ENCODE measurements at places on chromosomes 2 and 18.

- DNase-seq = no peak
Observed at GRCh38 chr18:58525517-58525916, 103.4 kb downstream of the ALPK2 start.

- DNase-seq = no peak
Observed at GRCh38 chr18:22411446-22411845, 6.3 kb downstream of the CTAGE1 start.

DNA sequence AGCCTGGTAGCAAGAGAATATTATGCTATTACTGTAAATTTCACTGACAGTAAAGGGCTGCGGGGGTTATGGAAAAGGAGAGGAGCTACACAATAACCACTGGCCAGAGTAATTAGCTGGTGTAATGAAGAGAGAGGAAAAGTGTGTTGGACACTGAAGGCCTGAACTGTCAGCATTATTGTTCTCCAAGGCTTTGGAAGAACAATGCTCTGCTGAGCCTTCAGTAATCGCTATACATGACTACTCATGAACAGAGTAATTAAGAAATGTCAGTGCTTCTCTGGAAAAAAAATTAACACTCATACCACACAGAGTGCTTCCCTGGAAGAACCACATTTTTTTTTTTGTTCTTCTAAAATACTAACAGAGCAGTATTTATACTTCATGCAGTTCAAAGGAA lies 931.3 kb downstream of the CPS1 start:
- no peak for DNase-seq

DNA sequence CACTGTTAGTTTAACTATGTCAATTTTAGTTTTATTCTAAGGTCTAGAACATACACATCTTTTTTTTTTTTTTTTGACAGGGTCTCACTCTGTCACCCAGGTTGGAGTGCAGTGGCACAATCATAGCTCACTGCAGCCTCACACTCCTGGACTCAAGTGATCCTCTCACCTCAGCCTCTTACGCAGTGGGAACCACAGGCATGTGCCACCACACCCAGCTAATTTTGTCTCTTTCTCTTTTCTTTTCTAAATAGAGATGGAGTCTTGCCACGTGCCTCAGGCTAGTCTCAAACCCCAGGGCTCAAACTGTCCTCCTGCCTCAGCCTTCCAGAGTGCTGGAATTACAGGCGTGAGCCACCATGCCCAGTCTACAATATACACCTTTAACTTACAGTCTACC lies 69.5 kb upstream of the CHRNA1 start:
- no peak for DNase-seq

- DNase-seq = no peak
Observed at GRCh38 chr2:199716807-199717586, 134.0 kb downstream of the FTCDNL1 start.

GRCh38 chr2:46096260-46096659 lies 200.9 kb upstream of the EPAS1 start:
- DNase-seq = no peak

DNA sequence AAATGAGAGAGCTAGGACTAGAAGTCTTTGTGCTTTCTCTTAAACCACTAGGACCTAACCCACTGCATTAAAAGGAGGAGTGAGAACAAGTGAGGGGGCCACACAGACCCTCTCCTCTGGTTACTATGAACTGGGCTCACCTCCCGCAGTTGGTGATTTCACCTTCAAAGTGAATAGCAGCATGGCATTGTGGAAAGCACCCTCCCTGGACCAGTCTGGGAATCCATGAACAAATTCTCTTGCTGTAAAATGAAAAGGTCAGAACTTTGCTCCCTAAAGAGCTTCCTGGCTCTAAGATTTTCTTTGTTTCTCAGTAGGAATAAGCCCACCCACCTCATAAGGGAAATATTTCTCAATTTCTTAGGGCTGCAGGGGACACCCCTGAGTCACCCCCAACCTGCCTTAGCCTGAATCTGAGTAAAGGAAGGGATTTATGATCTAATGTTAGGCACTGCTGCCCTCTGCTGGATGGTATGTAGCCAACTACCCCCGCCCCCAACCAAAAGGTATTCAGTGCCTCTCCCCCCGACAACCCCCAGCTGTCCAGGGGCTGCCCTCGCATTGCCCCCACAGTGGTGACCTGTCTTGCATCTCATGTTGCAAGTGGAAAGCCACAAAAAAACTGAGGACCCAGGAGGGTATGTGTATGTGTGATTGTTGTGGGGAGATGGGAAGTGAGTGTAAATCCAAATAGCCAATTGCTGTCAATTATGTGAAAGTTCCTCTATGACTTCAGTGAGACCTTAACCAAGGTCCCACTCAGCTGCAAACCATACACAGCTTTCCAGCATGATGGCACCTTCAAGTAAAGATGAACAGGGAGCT lies 230.9 kb upstream of the SLC14A2 start:
- peak; percentile 83 for DNase-seq

DNA sequence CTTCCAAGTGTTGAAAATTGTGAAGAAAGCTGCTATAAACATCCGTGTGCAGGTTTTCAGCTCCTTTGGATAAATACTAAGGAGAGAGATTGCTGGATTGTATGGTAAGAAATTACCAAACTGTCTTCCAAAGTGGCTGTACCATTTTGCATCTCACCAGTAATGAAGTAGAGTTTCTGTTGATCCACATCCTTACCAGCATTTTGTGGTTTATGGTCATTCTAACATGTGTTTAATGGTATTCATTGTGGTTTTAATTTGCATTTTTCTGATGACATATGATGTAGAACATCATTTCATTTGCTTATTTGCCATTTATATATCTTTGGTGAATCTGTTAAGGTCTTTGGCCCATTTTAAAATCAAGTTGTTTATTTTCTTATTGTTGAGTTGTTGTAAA lies 260.7 kb downstream of the SPAG16 start:
- no peak for DNase-seq

GRCh38 chr18:34818064-34818463 lies 108.0 kb downstream of the DTNA start:
- no peak for DNase-seq

- no peak for DNase-seq
Observed at GRCh38 chr2:120886534-120887319, 151.1 kb downstream of the GLI2 start.

GRCh38 chr18:41972067-41972925 lies 17.3 kb downstream of the PIK3C3 start:
- peak; percentile 75 for DNase-seq

DNA sequence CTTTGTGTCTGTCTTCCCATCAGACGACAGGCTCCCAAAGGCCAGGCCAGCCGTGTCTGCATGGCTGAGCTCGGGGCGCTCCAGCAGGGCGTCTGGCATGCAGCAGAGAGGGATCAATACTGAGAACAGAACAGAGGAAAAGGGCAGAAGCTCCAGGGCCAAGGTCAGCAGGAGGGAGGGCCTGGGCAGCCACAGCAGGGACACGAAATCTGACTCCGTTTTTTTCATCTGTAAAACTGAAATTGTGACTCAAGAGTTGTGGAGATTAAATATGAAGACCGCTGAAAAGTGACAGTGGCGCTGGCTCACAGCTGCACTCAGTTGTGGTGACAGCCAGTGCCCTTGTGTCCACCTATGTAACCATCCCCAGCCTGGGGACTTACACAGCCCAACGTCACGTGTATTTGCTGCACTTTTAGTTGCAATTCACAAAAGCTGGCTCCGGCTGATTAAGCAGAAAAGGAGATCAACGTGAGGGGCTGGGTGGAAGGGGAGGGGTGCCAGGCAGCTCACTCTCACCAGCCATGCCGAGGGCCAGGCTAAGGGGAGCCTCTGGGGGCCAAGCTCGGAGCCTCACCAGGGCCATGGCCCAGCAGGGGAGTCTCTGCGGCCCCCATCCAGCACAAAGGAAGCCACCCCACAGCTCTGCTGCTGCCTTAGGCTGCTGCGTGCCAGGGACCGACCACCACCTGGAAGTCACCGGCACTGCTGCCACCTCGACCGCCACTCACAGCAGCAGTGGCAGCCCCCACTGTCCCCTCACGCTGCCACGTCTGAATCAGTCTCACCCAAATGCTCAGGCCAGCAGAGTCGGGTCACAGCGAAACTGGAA lies 74.7 kb downstream of the EIPR1 start:
- no peak for DNase-seq

DNA sequence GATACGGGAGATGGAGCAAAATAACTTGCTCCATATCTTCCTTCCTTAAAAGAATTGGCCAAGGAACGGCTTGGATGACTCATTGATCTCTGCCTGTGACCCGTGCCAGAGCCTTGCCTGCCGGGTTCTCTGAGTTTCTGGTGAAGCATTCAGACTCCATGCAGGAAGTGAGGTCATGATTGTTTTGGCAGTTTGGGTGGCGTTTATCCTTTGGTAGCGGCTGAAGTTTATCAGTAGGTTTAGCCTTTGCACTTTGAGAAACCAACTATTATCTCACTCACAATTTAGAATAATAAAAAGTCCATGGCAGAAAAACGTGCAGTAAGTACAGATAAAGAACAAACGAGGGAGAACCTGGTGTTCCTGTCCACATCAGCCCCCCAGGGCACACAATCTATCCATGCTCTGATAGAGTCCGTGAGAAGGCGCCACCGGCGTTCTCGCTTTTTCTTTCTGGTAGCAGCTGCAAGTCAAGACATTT lies 15.0 kb upstream of the CTAGE1 start:
- DNase-seq = no peak

GRCh38 chr18:60534538-60534937 lies 162.0 kb upstream of the MC4R start:
- no peak for DNase-seq

GRCh38 chr2:131488306-131489205 lies 3.6 kb downstream of the MZT2A start:
- no peak for DNase-seq

- DNase-seq = peak; percentile 98
Observed at GRCh38 chr2:215793747-215794595, 219.4 kb downstream of the MREG start.

DNA sequence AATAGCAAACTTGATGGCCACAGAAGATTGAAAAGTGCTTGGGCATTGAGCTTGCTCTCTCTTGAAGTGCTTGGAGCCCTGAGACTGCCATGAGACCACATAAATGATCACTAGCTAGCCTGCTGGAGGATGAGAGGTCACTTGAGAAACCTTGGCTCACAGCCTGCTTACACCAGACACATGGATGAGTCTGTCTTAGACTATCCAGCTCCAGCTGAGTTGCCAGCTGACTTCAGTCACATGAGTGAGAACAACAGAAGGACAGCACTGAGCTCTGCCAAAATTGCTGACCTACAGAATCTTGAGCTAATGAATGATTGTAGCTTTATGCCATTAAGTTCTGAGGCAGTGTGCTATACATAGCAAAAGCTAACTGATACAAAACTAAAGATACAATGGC lies 18.1 kb downstream of the NABP1 start:
- no peak for DNase-seq

GRCh38 chr2:72824224-72824842 lies 1.5 kb downstream of the EXOC6B start:
- DNase-seq = no peak

- no peak for DNase-seq
Observed at GRCh38 chr18:24669015-24669414, 208.6 kb downstream of the HRH4 start.

- no peak for DNase-seq
Observed at GRCh38 chr2:220811115-220811514, 761.0 kb downstream of the EPHA4 start.

Measured in hematopoietic multipotent progenitor cell treated with erythropoietin and hydrocortisone succinate and interleukin-3 and kit ligand, for 4 days (in vitro differentiated cells).